Activated CD4-positive, CD25-positive, alpha-beta regulatory T cell (primary cell): ENCODE measurements at places on chromosomes 1 and 21.
A peak's percentile ranks its signal among the peaks of the same experiment; 100 is the strongest.

DNA sequence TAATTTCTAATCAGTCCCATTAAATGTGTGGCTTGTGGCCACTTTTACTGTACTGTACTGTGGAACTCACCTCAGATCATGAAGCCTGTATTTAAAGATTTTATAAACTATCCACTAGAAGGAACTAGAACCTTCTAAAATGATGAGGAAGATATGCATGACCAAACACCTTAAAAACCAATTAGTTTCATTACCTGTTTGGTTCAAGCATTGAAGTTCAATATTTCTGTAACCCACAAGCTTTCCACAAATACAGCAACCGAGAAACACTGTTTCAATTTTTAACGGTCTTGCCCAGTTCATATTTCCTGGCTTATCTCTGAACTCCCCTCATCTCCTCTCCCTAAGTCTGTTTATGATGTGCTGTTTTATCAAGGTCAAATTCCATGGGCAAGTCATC lies 264.3 kb upstream of the PLD5 start:
- DNase-seq = no peak

GRCh38 chr1:1058921-1059493 lies 15.1 kb downstream of the RNF223 start:
- no peak for DNase-seq

- DNase-seq = no peak
Measured at GRCh38 chr1:62058956-62059355, 135.7 kb upstream of the L1TD1 start.

- DNase-seq = no peak
Measured at GRCh38 chr1:162632217-162632666, at the start of gene DDR2. TSS of gene DDR2 (plus strand) at chr1:162632464. CDS start at chr1:162719064, 86,600 bp downstream.

DNA sequence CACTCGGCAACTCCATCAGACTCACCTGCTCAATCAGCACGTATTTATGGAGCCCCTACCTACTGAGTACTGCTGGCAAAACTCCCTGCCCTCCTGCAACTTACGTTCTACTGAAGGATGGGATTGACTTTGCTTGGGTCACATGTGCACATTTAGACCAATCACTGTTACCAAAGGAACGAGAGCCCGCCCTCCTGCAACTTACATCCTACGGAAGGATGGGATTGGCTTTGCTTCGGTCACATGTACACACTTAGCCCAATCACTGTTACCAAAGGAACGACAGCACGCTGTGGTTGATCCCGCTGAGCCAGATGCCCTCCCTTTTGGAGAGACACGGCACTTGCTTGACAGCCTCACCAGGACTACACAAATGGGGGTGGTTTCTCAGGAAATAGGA lies 46.0 kb downstream of the UBIAD1 start:
- no peak for DNase-seq

GRCh38 chr1:241834733-241835377 lies 13.1 kb upstream of the EXO1 start:
- DNase-seq = no peak

GRCh38 chr1:231921646-231922345 lies 295.2 kb downstream of the DISC1 start:
- DNase-seq = no peak

DNA sequence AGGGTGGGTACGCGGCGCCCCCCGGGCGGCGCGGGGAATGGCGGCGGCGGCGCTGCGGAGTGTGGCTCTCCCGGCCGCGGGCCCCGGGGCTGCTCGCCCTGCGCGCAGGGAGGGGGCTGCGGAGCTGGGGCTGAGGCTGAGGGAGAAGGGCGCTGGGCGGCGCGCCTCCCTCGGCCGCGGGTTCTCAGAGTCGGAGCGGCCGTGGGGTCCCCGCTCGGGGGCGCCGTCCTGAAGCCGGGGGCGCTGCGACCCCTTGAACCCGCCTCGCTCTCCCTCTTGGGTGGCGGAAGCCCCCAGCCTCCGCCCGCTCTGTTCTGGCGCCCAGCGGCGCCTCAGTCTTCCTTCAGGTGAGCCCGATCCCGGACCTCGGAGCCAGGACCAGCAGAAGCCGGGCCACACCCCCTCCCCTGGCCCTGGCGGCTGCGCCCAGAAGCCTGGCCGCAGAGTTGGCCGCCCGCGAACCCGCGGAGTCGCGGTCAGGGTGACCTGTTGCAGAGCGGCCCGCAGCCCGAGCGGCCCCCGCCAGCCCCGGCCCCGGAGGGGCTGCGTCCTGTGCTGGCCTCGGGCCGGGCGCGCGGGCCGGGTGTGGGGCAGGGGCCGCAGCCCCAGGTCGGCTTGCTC lies 532 bp downstream of the RALGPS2 start:
- no peak for DNase-seq

DNA sequence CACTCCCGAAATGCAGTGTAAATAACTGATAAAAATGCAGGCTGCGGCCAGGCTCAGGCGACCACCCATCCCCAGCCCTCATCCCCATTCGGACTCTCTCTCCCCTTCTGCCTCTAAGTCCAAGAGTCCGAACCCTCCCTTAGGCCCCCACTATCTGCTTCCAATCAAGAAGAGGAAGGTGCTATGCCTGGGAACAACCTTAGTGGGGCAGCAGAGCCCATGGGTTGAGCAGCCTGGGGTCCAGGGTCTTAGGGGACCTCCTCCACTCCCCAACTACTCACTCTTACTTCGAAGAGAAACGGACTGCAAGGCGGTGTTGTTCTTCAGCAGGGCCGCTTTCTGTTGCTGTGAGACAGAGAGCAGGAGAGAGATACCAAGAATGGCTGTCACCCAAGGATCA lies 12.2 kb downstream of the ARHGEF2 start:
- no peak for DNase-seq

DNA sequence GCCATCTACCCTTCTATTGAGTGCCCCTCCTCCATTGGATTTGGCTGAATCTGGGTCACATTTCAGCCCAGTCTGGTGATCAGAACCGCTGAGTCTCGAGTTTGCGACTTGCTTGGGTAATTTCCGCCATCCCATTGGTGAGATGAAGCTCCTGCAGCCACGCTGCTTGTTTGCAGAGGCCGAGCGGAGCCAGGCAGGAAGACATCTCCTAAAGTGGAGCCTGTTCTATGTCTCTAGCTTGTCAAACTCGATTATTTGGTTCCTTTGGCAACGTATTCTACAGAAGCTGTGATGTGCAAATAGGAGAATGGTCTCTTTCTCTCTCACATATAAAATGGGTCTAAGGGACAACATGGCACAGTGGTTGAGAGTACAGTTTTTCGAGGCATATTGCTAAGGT lies 206.8 kb upstream of the PLXNA2 start:
- no peak for DNase-seq

GRCh38 chr1:110412576-110412975 lies 5.1 kb upstream of the LAMTOR5 start:
- DNase-seq = peak; percentile 21

- DNase-seq = no peak
Measured at GRCh38 chr1:218451415-218451814, 106.3 kb downstream of the TGFB2 start.

DNA sequence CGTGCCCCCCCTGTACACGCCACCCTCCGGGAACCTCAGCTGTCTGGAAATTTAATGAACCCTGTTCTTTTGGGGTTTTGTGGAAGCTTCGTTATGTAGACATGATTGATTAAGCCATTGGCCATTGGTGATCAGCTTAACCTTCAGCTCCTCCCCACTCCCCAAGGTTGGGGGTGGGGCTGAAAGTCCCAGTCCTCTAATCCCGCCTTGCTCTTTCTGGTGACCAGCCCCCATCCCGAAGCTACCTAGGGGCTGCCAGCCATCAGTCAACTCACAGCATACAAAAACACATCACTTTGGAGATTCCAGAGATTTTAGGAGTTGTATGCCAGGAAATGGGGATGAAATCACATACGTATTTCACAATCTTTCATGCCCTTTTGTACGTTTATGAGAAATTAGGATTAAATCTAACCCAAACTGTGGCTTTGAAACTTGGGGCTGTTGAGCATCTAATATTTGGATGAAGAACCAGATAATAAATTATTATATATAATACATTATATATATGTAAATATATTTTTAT lies 52.3 kb downstream of the BACE2 start:
- DNase-seq = no peak

DNA sequence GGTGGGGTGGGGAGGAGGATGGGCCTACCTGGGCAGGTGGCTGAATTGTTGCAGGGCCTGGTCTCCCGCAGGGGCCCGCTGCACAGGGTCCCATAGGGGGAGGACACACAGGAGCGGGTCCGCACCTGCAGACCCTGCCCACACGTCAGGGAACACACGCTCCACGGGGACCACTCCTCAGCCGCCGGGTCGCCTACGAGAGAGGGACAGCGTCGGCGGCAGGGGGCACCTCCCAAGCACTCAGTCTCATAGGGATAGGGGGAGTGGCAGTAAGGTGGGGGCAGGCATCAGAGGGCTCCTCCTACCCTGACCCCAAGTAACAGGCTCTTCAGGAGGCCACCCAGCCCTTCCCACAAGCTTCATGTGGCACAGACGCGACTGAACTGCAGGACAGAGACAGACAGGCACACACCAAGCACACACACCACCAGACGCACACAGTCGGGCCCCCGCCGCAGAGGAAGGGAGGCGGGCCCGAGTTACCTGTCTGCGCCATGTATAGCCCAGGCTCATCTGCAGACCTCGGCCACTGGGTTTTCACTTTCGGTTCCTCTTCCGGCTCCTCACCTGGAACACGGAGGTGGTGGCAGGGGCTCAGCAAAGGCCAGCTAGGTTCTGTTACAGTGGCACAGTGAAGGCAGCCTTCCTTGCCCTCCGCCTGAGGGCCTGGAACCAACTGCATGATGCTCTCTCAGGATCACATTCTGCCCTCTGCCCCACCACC lies 19.8 kb downstream of the ADGRB2 start:
- DNase-seq = no peak
